ENCODE measurements at places on chromosomes 16 and 17. TPM values are rescaled to one million over a fixed set of nuclear protein-coding genes. Genes with fewer than 3 reads are reported as not detected.

The MYH3 gene
- 3.2 TPM for total RNA-seq

The KRT12 gene
- not detected for total RNA-seq

DNA sequence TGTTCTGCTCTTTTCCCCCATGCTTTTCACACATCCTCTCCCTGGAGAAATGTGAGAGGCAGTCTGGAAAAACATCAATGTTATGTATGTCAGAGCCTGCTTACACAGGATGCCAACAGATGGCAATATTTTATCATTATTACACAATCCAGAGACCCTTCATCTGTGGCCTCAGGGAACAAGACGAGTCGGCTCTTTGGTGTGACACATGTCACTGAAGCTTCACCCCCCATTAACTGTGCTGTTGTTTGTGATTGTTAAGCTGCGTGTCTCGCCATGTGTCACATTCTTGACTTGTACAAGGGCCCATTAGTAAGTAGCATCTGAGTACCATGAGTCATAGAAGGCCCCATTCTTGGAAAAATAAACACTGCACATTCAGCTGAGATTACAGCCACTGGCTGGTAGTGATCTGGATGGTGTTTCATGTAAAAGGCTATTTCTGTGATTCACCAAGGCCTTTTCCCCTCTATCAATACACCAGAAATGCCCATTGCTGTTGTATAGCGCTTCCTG lies 682.1 kb upstream of the SOX9 start:
- no peak for DNase-seq

DNA sequence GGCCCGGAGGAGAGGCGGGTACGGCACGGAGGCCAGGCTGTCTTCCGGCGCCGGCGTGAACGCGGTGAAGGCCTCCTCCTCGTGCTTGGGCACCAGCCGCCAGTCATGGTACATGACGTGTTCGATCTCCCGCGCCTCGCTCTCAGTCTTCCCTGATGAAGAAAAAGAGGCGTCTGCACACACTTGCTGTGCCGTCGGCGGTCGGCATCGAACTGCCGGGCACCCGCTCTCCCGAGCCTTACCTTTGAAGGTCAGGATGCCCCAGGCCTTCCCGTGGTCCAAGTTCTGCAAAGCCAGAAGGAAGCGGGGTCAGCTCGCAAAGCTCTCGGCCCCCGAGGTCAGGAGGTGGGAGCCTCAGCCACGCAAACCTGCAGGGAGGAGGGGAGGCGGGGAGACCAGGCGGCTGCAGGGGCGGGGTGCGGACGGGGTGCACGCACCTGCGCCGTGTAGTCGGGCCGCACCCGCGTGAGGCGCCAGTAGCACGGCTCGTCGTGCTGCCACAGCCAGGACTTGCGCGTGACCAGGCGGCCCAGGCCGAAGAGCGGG lies at the start of gene EME2:
Gene EME2, plus strand, starts transcription at position 449 of the 546 bp plus-strand sequence. CDS start 418 bp downstream, outside the sequence.
- peak; percentile 74 for DNase-seq

DNA sequence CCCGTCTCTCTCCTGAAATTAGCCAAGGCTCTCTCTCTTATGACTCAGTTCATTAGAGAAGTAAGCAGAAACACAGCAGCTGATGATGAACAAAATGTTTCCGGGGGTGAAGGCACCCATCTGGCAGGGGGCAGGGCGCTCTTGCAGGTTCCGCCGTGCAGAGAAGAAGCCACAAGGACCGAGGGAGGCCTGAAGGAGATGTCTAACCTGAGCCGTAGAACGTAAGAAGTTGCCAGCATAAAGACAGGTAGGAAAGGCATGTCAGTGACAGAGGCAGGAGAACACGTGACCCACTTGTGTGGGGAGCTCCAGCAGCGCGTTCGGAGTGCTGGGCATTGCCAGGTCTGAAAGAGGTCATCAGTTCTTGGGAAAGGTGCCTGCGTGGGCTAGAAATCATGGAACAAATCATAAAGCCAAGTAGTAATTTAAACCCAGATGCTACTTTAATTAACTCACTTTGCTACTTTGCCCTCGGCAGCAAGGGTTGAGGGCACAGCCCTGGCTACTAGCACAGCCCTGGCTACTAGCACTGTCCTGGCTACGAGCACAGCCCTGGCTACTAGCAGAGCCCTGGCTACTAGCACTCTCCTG lies 198.6 kb downstream of the RPTOR start:
- peak; percentile 59 for DNase-seq

Measured in activated naive CD8-positive, alpha-beta T cell treated with anti-CD3 and anti-CD28 coated beads for 36 hours (primary cell).